ENCODE measurements at places on chromosomes 4 and X.

DNA sequence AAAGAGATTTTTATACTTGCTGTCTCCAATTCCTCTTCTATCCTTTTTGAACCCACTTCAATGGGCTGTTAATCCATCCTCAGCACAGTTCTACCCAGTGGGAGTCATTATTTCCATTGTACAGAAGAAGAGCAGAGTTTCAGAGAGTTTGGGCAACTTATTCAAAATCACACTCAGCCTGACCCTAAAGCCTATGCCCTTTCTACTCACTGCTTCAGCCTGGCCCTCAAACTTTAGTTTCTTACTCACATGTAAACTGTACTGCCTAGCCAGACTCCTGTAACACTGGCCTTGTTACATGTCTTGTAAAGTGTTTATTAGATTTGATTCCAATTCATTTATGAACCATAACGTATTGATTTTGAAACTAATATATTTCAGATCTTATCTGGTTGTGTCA is 25.1 kb upstream of the USO1 start:
- DNase-seq: no peak

DNA sequence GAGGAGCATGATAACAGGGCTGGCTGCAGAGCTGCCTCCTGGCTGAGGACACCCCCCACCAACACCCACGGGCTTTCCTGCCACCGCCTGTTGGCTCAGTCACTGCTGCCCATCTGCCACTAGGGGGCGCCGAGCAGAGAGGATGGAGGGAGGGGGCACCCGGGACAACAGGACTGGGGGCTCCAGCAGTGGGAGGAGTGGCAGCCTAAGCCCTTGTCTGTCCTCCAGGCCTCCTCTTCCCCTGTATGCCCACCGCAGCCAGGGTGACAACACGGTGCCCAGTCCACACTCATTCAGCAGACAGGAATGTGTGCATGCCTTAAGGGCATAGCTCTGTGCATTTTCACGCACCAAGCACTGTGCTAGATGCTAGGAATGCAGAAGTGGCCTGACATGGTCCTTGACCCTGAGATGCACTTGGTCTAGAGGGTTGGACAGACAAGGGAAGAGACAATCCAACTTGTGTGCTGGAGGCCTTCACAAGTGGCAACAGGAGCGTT is 149.9 kb downstream of the AMMECR1 start:
- no peak for DNase-seq

- DNase-seq: no peak
Measured at GRCh38 chrX:112081781-112082652, 559 bp downstream of the TRPC5 start.

DNA sequence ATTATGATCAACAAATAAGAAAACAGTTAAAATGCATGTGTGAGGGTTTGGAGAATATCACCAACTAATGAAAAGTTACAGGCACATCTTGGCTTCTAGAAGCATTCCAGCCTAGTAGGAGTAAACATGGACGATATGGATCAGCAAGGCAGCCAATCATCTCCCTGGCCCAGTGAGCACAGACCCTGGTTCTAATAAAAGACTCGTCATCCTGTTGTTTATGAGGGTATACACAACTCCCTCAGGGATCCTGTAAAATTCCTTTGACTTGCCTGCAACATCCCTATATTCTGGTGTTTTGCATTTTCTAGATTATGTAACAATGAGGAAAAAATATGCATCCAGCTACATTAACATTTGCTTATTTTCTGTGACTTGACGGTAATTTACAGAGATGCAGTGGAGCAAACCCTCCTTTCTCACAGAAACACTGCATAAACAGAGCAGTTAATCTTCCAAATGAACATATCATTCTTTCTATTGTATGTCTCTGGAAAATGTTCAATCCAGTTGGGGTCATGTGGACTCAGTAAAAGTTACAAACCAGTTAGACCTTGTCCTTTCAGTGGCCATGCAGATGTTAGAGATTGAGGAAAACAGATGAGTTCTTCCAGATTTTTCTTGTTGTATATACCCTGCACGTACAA is 88.9 kb upstream of the NDP start:
- no peak for DNase-seq

DNA sequence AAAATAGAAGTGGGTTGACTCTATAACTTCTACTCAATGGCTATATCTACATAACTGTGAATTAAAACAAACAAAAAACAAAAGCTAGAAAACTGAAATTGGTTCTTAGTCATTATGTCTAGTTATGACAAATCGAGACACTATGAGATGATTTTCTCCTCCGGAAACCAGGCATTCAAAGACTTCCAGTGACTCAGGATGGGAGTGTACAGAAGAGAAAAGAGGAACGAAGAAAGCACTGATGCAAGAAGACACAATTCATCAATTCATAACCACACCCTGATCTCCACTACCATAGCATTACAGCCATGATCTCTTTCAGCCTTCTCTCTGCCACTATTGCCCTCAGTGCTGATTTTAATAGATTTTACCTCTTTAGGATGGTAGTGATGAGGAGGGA is 253.6 kb downstream of the CBLL2 start:
- DNase-seq: no peak

GRCh38 chrX:24019448-24019847 is 7.5 kb downstream of the KLHL15 start:
- DNase-seq: no peak

GRCh38 chr4:100811046-100811445 is 293.2 kb upstream of the EMCN start:
- no peak for DNase-seq

GRCh38 chr4:113053883-113054282 is 4.4 kb downstream of the ANK2 start:
- DNase-seq: no peak

- DNase-seq: peak; percentile 43
Measured at GRCh38 chr4:13547485-13548041, 3.3 kb upstream of the NKX3-2 start.

GRCh38 chr4:98692411-98692810 is 34.0 kb upstream of the TSPAN5 start:
- DNase-seq: no peak

DNA sequence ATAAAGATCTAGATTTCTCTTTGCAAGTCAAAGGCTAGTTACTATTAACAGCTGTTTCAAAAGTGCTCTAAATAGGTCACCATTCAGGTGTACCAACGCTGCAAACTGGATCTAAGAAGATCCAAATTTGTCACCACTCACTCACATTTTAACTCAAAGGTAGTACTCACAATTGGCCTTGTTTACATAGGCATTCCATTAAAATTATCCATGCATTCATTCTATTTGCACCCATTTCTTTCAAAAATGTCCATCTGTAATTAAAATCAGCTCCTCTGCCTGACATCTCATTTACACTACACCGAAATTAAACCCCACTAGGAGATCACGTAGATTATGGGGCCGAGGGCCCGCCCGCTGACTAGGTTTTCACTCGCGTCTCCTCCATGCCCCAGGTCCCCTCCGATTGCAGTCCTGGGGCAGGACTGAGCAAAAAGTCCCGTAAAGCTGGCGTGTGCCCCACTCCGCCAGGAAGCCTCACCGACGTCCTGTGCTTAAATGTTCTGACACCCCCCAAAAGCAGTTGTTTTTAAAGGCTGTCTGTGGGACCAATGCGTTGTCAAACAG is 1.3 kb upstream of the ING2 start:
- DNase-seq: no peak

DNA sequence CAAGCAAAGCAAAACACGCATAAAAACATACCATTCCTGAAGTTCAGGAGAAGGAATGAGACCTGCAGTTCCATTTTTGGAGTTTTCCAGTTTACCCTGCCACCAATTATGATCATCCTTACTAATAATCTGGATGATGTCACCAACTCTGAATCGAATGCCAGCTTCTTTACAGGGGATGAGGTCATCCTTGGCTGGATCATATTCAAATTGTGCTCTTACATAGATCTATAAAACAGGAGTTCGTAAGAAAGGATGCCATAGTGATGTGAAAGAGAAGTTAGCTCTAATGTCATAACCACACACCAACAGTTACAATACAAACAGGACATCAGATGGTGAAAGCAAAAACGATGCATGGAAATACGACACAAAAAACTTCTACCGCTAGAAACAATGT is 106.5 kb downstream of the NYX start:
- DNase-seq: no peak

DNA sequence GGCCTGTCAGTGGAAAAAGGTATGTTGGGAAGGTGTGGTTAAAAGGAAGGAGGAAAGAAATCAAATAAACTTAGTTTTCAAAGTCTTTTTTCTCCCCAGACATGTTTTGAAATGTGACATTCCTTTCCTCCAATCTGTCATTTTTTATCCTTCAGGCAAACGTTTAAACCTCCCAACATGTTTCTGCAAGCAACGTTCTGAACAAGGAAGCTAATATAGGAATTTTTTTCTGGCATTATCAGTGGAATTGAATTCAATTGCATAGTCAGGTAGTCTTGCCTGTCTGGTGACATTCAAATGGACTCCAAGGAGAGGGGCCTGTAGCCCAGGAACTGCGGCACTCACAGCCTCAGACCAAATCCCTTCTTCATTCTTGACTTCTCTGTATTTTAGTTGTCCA is 30.0 kb upstream of the RASSF6 start:
- no peak for DNase-seq

GRCh38 chrX:19728915-19729314 is 158.5 kb downstream of the SH3KBP1 start:
- DNase-seq: no peak

DNA sequence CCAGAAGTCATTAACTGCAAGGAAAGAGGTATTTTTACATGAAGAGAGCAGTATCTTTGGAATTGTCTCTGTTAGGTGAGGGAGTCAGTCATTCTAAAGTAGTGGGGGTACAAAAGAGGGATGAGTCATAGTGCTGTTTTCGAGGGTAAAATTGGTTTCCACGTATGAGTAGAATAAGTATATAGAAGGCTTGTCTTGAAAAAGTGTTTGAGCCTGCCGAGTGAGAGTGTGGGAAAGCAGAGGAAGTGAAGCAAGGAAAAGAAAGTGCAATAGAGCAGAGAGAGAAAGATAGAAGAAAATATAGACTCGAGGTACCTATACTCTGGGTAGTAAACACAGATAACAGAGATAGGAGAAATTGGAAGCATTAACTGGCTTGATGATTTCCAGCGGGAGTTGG is 696.4 kb downstream of the DMD start:
- DNase-seq: no peak

- DNase-seq: no peak
Measured at GRCh38 chrX:110734894-110735541, 60.6 kb downstream of the CHRDL1 start.

- DNase-seq: no peak
Measured at GRCh38 chrX:39650768-39651347, 446.9 kb downstream of the BCOR start.

GRCh38 chrX:1273896-1274295 is 5.3 kb downstream of the CSF2RA start:
- DNase-seq: no peak

GRCh38 chr4:36414248-36414647 is 132.8 kb downstream of the DTHD1 start:
- DNase-seq: no peak
